Stimulated activated CD4-positive, alpha-beta T cell treated with anti-CD3 and anti-CD28 coated beads, Interleukin-12 subunit alpha, Interleukin-12 subunit beta, amount 100 ng/mL, for 4 hours (primary cell): ENCODE measurements at places on chromosomes 4 and X.

- no peak for DNase-seq
Observed at GRCh38 chr4:157591245-157591644, 370.7 kb downstream of the GRIA2 start.

- DNase-seq = no peak
Observed at GRCh38 chrX:12240491-12240890, 102.2 kb downstream of the FRMPD4 start.

GRCh38 chr4:3335385-3335784, 42.6 kb downstream of the RGS12 start:
- DNase-seq = no peak

DNA sequence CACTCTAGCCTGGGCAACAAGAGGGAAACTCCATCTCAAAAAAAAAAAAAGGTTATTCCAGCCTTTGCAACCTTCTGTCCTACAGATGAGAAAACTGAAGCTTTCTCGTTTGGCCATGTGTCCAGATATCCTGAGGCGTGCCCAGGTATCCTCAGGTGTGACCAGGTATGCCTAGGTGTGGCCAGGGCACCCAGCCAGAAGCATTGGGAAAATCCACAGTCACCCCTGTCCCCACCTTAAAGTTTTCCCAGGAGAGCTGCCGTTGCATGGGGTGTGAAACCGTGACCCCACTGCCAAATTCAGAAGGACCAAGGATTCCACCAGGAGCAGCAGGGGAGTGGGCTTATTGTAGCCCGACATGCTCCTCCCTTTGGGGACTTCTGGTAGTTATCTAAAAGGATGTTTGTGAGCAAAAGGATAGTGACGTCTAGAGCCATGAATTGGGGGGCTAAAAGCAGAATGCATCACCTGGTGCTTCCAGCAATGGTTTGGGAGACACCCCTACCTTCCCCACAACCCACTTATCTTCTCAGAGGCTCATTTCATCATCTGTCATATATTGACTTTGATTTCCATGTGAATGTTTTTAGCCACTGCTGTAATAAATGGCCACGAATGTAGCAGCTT, 4.0 kb upstream of the DHRSX start:
- DNase-seq = no peak

- DNase-seq = no peak
Observed at GRCh38 chr4:25915353-25915705, 1.3 kb downstream of the SMIM20 start.

- DNase-seq = no peak
Observed at GRCh38 chrX:49187028-49187394, 838 bp upstream of the PRICKLE3 start.

DNA sequence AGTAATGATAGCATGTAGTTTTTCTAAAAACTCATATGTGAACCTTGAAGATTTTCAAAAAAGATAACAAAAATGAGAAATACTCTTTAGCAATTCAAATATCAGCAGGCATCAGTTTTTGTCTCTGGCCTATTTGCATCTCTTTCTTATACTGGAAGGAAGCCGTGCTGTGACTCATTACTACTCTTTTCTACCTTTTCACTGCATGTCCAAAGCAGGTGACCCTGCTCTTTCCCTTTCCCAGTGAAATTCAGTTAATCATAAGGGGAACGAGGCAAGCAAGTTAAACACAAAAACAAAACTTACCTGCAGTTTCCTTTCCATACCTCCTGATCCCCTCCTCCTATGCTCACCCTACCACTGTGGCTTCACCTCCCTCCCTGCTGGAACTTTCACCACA, 9.3 kb downstream of the SPATA4 start:
- DNase-seq = no peak

- no peak for DNase-seq
Observed at GRCh38 chr4:120977435-120977997, 55.0 kb upstream of the PRDM5 start.

DNA sequence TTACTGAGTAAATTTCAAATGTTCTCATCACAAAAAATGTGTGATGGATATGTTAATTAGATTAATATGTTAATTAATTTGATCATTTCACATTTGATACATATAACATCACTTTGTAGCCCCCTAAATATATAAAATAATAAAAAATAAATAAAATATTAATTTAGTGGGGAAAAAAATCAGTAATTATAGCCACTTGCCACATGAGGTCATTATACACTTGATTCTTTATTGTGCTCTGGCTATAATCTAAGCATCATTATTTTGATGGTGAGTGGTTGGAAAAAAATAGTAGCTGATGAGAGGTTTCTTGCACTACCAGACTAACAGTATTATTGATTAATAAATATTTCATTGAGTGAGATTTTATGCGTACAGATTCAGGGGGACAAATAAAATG, 57.4 kb downstream of the DCK start:
- no peak for DNase-seq

DNA sequence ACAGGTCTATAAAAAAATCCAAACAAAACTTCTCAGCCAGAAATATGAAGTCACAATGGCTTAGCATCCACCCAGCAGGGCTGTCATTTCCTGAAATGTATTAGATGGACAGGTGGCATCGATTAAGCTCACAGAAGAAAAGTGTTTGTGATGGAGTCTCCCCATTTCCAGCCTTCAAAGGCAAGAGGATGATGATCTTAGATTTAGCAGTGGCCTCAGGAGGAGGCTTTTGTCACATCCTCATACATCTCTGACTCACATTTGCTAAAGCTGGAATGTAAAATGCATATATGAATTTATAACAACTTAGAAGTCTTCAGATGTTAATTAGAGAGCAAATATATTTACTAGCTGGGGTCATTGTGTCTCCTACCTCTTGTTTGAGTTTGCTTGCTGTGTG, 441.9 kb downstream of the SPRY1 start:
- no peak for DNase-seq

GRCh38 chr4:53306729-53307128, 59.1 kb downstream of the SCFD2 start:
- DNase-seq = no peak

- DNase-seq = no peak
Observed at GRCh38 chr4:119690871-119691270, 62.3 kb upstream of the PDE5A start.

- DNase-seq = no peak
Observed at GRCh38 chr4:181909368-181909767, 333.8 kb upstream of the TENM3 start.

GRCh38 chr4:151031831-151032605, 16.9 kb upstream of the LRBA start:
- no peak for DNase-seq

DNA sequence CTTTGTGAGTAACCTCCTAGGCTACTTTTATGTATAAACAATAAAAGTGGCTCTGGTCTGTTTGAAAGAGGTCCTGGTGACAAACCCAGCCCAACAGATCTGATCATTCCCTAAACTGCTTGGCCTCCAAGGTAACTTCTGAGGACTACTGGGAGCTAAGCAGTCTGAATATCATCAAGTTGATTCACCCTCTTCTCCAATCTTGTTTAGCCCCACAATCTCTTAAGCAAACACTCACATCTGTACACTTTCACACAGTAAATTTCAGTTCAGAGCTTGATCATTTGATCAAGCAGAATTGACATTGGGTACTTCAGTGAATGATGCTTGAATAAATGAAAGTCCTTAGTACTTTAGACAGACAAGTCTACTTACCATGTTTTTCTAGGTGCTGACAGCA, 74.7 kb downstream of the HCCS start:
- no peak for DNase-seq

GRCh38 chr4:168550064-168550766, 53.4 kb downstream of the PALLD start:
- DNase-seq = no peak

GRCh38 chr4:75844151-75844662, 58.0 kb downstream of the PPEF2 start:
- DNase-seq = no peak

GRCh38 chr4:96912716-96913115, 1072.8 kb downstream of the PDHA2 start:
- DNase-seq = no peak

- DNase-seq = no peak
Observed at GRCh38 chr4:91497892-91498291, 805.9 kb upstream of the GRID2 start.

- DNase-seq = peak; percentile 60
Observed at GRCh38 chrX:101617211-101618191, at the start of gene ARMCX6. TSS of gene ARMCX6 (minus strand) at chrX:101618000. CDS start at chrX:101616620, 1,380 bp downstream.

- DNase-seq = no peak
Observed at GRCh38 chr4:33850371-33850902, 2393.9 kb downstream of the ARAP2 start.

DNA sequence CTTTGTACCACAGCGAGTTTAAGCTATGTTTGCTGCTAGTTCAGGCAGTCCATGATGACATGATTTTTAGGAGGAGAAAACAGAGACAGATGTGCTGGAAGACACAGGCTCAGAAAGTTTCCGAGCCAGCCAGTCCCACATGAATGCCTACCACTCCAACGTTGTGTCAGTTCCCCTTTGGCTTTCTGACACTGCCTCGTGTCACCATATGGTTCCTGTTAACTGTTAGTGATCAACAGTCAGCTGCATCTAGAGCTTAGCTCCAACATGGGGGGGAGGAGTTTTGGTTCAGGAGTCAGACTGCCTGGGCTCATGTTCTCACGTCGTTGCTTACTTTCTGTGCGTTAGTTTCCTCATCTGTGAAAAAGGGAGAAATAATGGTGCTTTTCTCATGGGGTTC, 343.7 kb downstream of the MID1IP1 start:
- DNase-seq = no peak

GRCh38 chr4:11910812-11911211, 482.1 kb upstream of the HS3ST1 start:
- no peak for DNase-seq

- no peak for DNase-seq
Observed at GRCh38 chr4:154422152-154422551, 69.4 kb downstream of the DCHS2 start.

- DNase-seq = no peak
Observed at GRCh38 chr4:144371485-144371884, 231.0 kb upstream of the GYPA start.

- DNase-seq = no peak
Observed at GRCh38 chr4:87224141-87224923, 3.9 kb upstream of the KLHL8 start.

GRCh38 chr4:83251447-83251830, 33.2 kb downstream of the COQ2 start:
- DNase-seq = no peak

DNA sequence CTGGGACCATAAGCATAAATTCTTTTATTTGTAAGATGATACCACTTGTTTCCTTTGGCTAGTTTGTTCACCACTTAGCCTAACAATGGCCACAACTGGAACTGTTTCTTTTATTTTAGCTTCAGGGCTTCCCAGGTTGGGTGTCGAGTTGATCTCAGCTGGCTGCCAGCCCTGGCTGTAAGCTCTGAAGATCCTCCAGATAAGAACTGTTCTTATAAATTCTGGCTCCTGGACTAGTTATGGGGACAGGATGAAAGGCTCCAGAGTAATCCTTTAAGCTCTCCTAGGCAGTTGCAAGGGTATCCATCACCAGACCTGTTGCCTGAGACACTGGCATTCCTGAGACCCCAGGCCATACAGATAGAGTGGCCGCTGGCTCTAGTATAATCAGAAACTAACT, 129.4 kb upstream of the ACSL4 start:
- no peak for DNase-seq

DNA sequence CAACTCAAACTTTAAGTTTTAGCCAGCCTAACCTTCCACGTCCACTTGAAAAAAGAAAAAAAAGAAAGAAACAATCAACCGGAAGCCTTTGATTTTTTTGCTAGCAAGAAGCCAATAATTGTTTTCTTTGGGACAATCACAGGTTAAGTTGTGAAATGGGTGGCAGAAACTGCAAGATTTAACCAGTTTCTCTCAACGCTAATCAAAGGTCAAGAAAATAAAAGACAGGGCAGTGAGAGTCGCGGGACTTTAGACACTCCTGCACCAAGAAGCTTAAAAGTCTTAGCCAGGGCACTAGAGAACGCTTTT, 1.0 kb downstream of the ACSL1 start:
- no peak for DNase-seq

- no peak for DNase-seq
Observed at GRCh38 chr4:145019346-145019745, 78.7 kb downstream of the ANAPC10 start.

GRCh38 chr4:102537269-102537668, 36.1 kb downstream of the NFKB1 start:
- DNase-seq = no peak

GRCh38 chr4:186881521-186882220, 158.0 kb upstream of the FAT1 start:
- DNase-seq = no peak

GRCh38 chrX:84064164-84064563, 123.8 kb downstream of the RPS6KA6 start:
- no peak for DNase-seq

GRCh38 chr4:72496119-72496518, 72.9 kb downstream of the ADAMTS3 start:
- no peak for DNase-seq
